ENCODE measurements at places on chromosomes 6 and 20.

- H3K27me3 ChIP-seq: no peaks in the 10 kb centered on the region
- H3K4me1 ChIP-seq: peaks cover 6% of the 10 kb centered on the region
- H3K4me3 ChIP-seq: no peak overlapping the region
- no peak overlapping the region for H3K27ac ChIP-seq
- DNase-seq: no peak
Measured at GRCh38 chr6:84522135-84522549, 242.3 kb downstream of the TBX18 start.

DNA sequence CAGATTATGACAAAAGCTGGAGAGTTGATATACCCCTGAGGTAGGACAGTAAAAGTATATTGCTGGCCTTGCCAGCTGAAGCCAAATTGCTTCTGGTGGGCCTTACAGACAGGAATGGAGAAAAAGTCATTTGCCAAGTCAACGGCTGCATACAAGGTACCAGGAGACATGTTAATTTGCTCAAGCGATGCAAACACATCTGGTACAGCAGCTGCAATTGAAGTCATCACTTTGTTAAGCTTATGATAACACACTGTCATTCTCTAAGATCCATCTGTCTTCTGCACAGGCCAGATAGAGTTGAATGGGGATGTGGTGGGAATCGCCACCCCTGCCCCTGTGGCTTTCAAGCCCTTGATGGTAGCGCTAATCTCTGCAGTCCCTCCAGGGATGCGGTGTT lies 40.4 kb upstream of the POPDC3 start:
- no peaks in the 10 kb centered on the region for H3K4me1 ChIP-seq
- DNase-seq: no peak
- H3K36me3 ChIP-seq: no peaks in the 10 kb centered on the region
- no peak overlapping the region for H3K27ac ChIP-seq
- H3K27me3 ChIP-seq: no peaks in the 10 kb centered on the region
- H3K4me3 ChIP-seq: no peak overlapping the region

DNA sequence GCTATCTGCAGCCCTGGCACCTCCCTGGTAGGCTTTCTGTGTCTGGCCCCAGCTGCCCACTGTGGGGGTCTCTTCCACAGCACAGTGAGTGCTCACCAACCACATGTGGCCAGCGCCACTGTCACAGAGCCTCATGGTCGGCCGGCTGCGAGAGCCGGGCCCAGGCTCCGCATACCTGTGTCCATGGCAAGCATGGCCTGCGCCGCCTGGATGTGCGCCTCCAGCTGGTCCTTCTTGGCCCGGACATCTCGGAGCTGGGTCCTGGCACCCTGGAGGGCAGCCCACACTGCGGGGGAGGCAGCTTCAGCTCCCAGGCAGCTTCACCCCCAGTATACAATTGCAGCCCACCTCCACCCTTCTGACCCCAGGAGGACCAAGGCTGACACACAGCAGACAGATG lies 13.0 kb downstream of the ADRM1 start:
- no peaks in the 10 kb centered on the region for H3K27me3 ChIP-seq
- H3K4me1 ChIP-seq: no peaks in the 10 kb centered on the region

DNA sequence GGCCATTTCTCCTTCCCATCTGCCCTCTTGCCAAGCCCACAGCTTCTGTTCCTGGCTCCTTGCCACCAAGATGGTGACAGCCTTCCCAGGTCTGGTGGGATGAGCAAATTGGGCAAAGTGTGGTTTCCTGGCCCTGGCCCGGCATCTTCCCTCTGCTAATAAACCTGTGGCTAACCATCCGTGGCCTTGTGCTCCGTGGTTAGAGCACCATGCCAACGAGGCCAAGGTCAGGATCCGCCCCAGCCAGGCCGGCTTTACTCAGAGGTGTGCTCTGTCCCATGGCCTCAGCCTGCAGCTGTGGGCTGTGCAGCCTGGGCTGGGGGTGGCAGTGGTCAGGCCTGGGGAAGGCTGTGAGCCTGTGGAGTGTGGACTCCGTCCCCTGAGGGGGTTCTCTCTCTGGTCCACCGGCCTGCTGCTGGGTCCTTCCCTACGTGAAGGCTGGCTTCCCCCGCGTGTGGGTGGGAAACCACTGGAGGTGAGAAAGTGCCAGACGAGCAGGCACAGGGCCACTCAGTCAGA lies 117.4 kb downstream of the VEGFA start:
- no peaks in the 10 kb centered on the region for H3K27me3 ChIP-seq
- no peak overlapping the region for H3K4me3 ChIP-seq
- H3K27ac ChIP-seq: no peak overlapping the region

GRCh38 chr6:70847106-70848084 lies 109.5 kb downstream of the B3GAT2 start:
- no peaks in the 10 kb centered on the region for H3K4me1 ChIP-seq
- H3K27me3 ChIP-seq: no peaks in the 10 kb centered on the region
- DNase-seq: no peak
- no peak overlapping the region for H3K27ac ChIP-seq

- H3K27me3 ChIP-seq: no peaks in the 10 kb centered on the region
- no peaks in the 10 kb centered on the region for H3K36me3 ChIP-seq
- no peak for DNase-seq
- no peak overlapping the region for H3K4me3 ChIP-seq
- H3K27ac ChIP-seq: no peak overlapping the region
- no peaks in the 10 kb centered on the region for H3K4me1 ChIP-seq
Measured at GRCh38 chr6:24972311-24972958, 36.7 kb upstream of the RIPOR2 start.

DNA sequence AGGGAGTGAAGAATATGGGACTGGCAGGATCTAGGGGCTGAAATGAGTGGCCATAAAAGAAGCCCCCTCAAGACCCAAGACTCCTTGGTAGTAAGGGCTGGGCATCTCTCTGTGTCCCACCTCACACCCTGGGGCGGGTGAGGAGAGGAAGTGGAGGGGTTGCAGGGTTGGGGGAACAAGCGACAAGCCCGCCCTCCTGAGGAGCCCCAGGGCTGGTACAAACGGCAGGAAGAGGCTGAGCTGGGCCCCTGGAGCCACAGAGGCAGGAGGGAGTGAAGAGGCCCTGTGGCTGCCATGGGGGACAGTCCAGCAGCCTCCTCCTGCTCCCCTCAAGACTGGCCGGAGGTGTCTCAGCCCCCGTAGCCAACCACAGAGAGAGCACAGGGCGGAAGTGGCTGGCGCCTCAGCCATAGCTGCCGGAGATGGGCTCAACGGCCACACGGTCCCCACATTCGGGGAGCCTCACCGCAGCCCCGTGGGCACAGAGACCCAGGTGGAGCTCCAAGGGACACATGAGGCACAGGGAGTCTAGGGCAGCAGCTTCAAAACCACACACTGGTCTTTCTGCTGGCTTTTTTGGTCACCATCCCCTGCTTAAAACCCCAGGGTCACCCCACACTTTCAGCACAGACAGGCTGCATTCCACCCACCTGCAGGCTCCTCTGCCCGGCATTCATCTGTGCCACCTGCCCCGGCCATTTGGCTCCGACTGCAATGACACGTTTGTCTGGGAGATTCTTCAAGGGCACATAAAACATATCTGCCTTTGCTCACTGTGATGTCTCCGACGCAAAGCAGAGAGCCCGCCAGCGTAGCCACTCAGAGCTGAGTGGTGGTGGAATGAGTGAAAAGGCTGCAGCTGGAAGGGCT lies 524 bp downstream of the C20orf203 start:
- no peaks in the 10 kb centered on the region for H3K27me3 ChIP-seq
- no peaks in the 10 kb centered on the region for H3K36me3 ChIP-seq
- no peak for DNase-seq
- H3K4me3 ChIP-seq: no peak overlapping the region
- peaks cover 8% of the 10 kb centered on the region for H3K4me1 ChIP-seq

DNA sequence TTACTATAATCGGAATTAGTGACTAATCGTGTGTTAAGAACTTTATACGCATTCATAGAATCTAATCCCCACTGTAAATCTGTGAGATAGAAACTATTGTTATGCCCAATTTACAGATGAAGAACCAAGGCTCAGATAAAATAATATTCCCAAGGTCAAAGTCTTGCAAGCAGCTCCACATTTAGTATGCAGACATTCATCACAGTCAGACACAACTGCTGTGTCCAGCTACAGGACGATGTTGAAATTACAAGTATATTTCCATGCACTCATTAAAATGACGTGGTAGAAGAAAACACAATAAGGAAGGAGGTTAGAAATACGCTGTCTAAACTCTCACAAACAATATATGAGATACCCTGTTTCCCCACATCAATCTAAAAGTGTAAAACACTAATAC lies 82.5 kb downstream of the PREX1 start:
- DNase-seq: no peak
- H3K4me1 ChIP-seq: no peaks in the 10 kb centered on the region
- no peak overlapping the region for H3K27ac ChIP-seq
- H3K36me3 ChIP-seq: no peaks in the 10 kb centered on the region
- H3K27me3 ChIP-seq: no peaks in the 10 kb centered on the region

- no peaks in the 10 kb centered on the region for H3K27me3 ChIP-seq
- H3K4me1 ChIP-seq: no peaks in the 10 kb centered on the region
- no peak for DNase-seq
- no peaks in the 10 kb centered on the region for H3K36me3 ChIP-seq
- H3K4me3 ChIP-seq: no peak overlapping the region
Measured at GRCh38 chr6:128310451-128310850, 209.9 kb downstream of the PTPRK start.

DNA sequence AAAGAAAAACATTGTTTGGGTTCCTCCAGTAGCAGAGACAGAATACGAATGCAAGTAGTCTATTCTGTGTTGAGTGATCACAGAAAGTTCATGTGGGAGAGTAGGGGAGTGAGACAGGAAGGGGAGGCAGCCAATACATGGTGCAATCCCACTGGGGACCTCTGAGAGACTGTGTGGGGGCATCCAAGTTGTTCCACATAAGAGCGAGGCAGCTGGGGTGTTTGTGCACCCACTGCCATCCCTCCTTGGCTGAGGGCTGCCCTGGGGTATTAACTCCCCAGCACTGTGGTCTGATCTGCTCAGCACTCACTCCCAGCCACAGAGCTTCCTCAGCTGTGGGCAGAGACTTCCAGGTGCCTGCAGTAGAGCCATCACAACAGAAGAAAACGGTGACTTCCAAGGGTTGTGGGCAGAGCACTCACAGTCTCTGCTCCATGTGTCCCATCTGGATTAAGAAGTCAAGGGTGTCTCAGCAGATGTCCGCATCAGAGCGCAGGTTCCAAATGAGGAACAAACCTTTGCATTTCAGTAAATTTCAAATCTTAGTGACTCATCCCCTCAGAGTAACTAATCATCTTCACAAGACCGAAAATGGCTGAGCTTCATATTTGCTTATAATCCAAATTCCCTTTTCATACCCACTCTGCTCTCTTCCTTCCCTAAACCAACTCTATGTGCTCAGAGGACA lies 101.9 kb upstream of the NAA20 start:
- peak overlapping the region; percentile 73 for H3K27ac ChIP-seq
- H3K4me3 ChIP-seq: no peak overlapping the region
- H3K36me3 ChIP-seq: no peaks in the 10 kb centered on the region
- peaks cover 24% of the 10 kb centered on the region for H3K4me1 ChIP-seq

- peaks cover 28% of the 10 kb centered on the region for H3K36me3 ChIP-seq
- DNase-seq: peak; percentile 95
- no peaks in the 10 kb centered on the region for H3K27me3 ChIP-seq
- H3K4me3 ChIP-seq: peak within 1 kb of the TSS; percentile 97
- H3K27ac ChIP-seq: peak within 1 kb of the TSS; percentile 66
Measured at GRCh38 chr6:153002613-153003365, at the start of gene MTRF1L. TSS of gene MTRF1L (minus strand) at chr6:153002709. CDS start at chr6:153002685, 24 bp downstream.

GRCh38 chr6:82570083-82570482 lies 206.5 kb downstream of the TPBG start:
- H3K36me3 ChIP-seq: no peaks in the 10 kb centered on the region
- no peak overlapping the region for H3K4me3 ChIP-seq
- peaks cover 8% of the 10 kb centered on the region for H3K4me1 ChIP-seq
- H3K27me3 ChIP-seq: no peaks in the 10 kb centered on the region
- no peak for DNase-seq

- H3K27ac ChIP-seq: no peak overlapping the region
- no peaks in the 10 kb centered on the region for H3K27me3 ChIP-seq
- H3K4me3 ChIP-seq: no peak overlapping the region
- DNase-seq: no peak
- peaks cover under 1% of the 10 kb centered on the region for H3K4me1 ChIP-seq
- no peaks in the 10 kb centered on the region for H3K36me3 ChIP-seq
Measured at GRCh38 chr6:1993042-1993441, 252.4 kb downstream of the GMDS start.

DNA sequence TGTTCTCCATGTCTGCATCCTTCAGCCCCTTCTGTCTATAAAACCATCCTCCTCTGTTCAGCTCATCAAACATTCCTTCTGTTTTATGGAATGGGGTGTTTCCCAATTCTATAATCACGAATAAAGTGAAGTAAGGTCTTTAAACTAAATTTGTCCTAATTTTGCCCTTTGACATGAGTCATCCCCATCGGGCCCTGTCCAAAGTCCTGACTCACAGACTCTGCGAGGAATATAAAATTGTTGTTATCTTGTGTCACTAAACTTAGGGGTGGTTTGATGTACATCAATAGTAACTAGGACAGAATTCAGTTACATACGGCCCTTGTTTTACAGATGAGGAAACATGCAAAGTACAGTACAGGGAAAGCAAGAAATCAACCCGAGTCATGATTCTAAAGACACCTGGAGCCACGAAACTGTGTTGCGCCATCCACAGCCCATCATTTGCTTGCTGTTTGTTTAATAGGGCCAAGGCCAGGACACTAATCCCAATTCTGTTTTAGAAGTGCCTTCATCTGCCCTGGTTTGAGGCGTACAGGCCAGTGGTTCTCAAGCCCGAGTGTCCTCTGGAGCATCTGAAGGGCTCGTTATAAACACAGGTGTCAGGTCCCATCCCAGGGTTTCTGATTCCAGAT lies 2.8 kb downstream of the ACSS1 start:
- H3K36me3 ChIP-seq: no peaks in the 10 kb centered on the region
- H3K27ac ChIP-seq: no peak overlapping the region
- H3K4me3 ChIP-seq: no peak overlapping the region
- DNase-seq: peak; percentile 15

GRCh38 chr6:44529146-44529905 lies 141.8 kb downstream of the CDC5L start:
- no peaks in the 10 kb centered on the region for H3K27me3 ChIP-seq
- H3K4me1 ChIP-seq: no peaks in the 10 kb centered on the region
- H3K4me3 ChIP-seq: no peak overlapping the region
- H3K27ac ChIP-seq: no peak overlapping the region
- no peaks in the 10 kb centered on the region for H3K36me3 ChIP-seq
- DNase-seq: no peak
